Stimulated activated CD4-positive, alpha-beta T cell treated with anti-CD3 and anti-CD28 coated beads, Interleukin-12 subunit alpha, Interleukin-12 subunit beta, amount 100 ng/mL, for 24 hours (primary cell): ENCODE measurements at places on chromosomes 2 and 18.

DNA sequence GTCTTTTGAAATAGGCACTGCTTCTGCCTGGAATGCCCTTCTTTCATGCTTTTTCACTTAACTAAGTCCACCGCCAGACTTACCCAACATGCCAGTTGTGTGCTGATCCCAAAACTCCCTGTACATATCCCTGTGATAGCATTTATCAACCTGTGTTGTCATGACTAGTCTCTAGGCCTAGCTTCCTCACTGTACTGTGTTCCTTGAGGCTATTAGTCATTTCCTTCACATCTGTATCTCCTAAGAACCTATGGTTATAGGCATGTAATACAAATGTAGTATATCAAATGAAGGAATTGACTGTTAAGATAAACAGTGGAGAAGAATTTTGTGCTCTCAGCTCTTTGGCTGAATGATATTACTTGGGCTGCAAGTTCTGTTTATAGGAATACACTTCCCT lies 184.3 kb downstream of the CYRIA start:
- no peak for DNase-seq

GRCh38 chr2:237406371-237406895 lies 7.5 kb downstream of the COL6A3 start:
- DNase-seq = no peak

DNA sequence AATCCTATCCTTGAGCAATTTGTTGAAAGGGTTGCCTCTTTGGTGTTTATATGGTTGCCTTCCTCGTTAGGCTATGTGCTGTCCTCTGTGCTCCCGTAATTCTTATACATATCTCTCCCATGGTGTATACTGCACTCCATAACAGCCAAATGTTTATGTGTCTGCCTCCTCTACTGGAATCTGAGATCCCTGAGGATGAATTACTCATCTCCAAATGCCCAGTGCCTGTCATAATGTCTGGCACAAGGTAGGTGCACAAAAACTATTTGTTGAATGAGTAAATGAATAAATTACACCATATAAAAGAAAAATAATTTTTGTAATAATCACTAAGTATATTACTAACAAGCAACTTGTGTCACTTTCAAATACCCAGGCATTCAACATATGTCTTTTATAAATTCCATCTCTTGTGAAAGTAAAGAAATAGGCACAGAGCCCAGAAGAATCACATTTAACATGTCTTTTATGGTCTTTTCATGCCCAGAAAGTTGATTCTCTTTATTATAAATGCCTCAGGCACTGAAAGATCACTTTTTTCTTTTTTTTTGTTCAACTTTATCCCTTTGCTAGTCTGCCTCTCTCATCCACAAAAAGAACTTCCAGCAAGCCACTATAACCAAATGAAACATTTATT lies 164.9 kb downstream of the CCDC148 start:
- no peak for DNase-seq

DNA sequence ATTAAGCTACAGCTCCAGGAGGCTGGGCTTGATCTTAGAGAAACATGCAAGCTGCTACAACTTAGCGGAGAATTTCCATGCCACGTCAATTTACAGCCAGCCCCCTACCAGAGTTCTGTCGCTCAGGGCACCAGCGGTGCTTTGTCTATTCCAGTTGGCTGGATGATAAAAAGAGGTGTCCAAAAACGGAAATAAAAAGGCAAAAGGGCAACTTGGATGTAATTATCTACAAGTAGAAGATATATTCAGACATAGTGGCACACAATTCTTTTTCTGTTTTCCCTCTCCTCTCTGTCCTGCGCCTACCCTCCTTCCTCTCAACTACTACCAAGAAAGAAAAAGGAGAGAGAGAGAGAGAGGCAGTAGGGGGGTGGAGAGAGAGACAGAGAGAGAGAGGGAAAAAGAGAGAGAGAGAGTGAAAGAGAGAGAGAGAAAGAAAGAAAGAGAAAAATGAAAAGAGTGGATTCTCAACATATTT lies 363 bp upstream of the RFTN2 start:
- no peak for DNase-seq

- no peak for DNase-seq
Measured at GRCh38 chr2:99802734-99803133, 312.9 kb upstream of the REV1 start.

DNA sequence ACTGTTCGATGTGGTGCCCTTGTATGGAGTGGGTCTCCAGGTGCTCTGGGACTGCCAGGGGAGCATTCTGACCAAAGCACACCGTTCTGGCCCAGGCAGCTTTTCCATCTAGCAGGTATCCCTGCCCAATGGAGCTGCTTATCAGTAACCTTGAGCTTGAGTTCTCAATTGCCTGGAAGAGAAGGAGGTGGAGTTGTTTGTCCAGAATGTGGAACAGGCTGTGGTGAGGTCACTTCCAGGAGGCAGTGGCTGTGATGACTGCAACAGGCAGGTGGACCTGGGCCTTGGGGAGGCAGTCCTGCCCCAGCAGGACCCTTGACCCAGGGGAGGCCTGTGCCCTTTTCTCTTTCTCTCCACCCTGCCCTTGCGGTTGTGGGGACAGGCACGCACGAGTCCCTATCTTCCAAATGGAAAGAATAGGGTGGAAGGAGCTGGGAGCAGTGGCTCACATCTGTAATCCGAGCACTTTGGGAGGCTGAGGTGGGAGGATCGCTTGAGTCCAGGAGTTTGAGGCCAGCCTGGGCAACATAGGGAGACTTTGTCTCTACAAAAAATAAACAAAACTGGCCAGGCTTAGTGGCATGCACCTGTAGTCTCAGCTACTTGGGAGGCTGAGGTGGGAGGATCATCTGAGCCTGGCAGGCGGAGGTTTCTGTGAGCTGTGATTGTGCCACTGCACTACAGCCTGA lies 66.2 kb upstream of the MCFD2 start:
- no peak for DNase-seq

DNA sequence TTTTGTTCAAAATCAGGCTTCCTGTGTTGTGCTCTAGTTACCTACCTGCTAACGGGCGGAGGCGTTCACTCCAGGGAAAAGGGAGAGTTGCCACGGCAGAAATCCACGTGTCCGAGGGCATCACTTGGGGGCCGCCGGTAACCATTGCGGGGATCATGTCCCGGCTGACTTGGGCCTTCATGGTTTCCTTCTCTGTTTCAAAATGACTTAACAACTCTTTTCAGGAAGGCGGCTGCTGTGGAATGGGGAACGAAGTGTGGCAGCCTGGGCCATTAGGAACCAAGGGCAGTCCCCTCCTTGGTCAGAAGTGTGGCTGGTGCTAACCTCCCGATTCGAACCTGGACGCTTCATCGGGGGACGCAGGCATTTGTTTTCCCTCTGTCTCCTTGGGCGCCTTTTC lies 56.8 kb downstream of the INPP5D start:
- no peak for DNase-seq
